CD4-positive, alpha-beta T cell treated with Interleukin-15 for 1 hour (primary cell): ENCODE measurements at places on chromosomes 5 and 9.

GRCh38 chr5:156378159-156378558, 51.2 kb downstream of the SGCD start:
- DNase-seq = no peak

- DNase-seq = peak; percentile 19
Observed at GRCh38 chr9:114908104-114908622, 22.2 kb downstream of the TNFSF8 start.

GRCh38 chr5:119860463-119860862, 231.1 kb downstream of the FAM170A start:
- DNase-seq = no peak

GRCh38 chr5:114377946-114378345, 16.1 kb downstream of the KCNN2 start:
- DNase-seq = no peak

DNA sequence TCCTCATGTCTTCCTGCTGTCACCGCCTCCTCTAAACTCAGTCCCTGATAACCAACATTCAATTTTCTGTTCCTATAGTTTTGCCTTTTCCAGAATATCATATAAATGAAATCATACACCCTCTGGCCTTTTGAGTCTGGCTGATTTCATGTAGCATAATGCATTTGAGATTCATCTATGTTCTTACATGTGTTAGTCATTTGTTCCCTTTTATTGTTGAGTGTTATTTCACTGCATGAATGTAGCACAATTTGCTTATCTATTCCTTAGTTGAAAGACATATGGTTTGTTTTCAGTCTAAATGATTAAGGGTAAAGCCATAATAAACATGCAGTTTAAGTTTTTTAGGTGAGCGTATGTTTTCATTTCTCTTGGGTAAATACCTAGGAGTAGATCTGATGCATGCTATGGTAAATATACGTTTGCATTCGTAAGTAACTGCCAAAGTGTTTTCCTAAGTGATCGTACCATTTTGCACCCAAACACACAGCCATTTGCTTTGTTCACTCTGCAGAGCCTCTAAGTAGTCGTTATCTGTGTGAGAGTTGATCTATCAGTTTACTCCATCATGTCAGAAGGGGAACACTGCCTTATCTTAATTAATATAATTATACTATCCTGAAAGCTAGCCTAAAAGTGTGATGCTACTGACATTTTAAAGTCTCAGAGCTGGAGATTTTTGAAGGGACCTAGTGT, 460.8 kb downstream of the DMAC1 start:
- no peak for DNase-seq

GRCh38 chr9:115690786-115691496, 462.6 kb upstream of the PAPPA start:
- no peak for DNase-seq

GRCh38 chr5:179734536-179735164, 2.0 kb downstream of the MAML1 start:
- DNase-seq = no peak

GRCh38 chr5:89471541-89471940, 588.6 kb upstream of the MEF2C start:
- DNase-seq = no peak

- no peak for DNase-seq
Observed at GRCh38 chr5:39331861-39332381, 32.4 kb downstream of the C9 start.

DNA sequence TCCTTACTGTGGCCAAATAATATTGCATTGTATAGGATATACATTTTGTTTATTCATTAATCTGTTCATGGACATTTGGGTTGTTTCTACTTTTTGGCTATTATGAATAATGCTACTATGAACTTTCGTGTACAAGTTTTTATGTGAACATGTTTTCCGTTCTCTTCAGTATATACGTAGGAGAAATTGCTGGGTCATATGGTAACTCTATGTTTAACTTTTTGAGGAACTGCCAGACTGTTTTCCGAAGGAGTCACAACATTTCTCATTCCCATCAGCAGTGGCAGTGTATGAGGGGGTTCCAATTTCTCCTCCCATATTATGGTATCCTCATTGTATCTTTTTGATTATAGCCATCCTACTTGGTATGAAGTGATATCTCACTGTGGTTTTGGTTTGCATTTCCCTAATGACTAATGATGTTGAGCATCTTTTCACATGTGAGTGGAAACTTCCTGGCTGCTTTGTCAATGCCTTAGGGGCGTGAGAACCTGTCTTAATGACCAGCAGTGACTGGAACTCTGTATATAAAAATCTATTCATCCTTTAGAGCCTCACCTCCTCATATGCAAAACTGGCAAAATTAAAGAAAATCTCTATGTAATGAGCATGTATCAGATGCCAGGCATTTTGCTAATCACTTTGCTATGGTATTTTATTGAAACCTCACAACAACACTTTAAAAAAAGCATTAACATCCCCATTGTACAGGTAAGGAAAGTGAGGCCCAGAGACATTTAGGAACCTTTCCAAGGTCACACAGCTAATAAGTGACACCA, 47.8 kb upstream of the TGFBR1 start:
- no peak for DNase-seq

GRCh38 chr5:90618071-90618470, 59.5 kb downstream of the ADGRV1 start:
- DNase-seq = no peak

- no peak for DNase-seq
Observed at GRCh38 chr5:175809531-175810121, 61.8 kb upstream of the CPLX2 start.

GRCh38 chr5:33146881-33147280, 293.9 kb upstream of the TARS1 start:
- DNase-seq = no peak

DNA sequence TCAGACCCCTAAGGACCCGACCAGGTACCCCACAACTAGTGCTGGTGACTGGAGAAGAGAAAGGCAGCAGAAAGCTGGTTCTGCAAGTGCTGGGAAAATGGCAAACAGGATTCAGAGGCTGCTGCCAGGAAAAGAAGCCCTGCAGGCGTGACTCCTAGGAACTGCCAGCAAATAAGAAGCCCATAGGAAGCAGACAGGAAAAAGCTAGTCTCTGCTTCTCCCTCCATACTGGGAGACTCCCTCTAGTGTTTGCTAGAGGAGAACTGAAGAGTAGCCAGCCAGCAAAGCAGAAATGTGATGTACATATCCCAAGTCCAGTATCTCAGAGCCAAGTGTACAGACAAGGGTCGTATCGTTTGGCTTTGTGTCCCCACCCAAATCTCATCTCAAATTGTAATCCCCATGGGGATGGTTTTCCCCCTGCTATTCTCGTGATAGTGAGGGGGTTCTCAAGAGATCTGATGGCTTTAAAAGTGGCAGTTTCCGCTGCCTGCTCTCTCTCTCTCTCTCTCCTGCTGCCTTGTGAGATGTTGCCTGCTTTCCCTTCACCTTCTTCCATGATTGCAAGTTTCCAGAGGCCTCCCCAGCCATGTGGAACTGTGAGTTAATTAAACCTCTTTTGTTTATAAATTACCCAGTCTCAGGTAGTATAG, 38.1 kb upstream of the TUSC1 start:
- no peak for DNase-seq

- no peak for DNase-seq
Observed at GRCh38 chr9:105890046-105890822, 195.9 kb downstream of the TMEM38B start.

- no peak for DNase-seq
Observed at GRCh38 chr5:39107350-39107749, 33.2 kb upstream of the RICTOR start.

- no peak for DNase-seq
Observed at GRCh38 chr5:125229556-125229955, 483.1 kb upstream of the ZNF608 start.

GRCh38 chr9:111582888-111583287, 16.6 kb downstream of the PTGR1 start:
- DNase-seq = no peak

- DNase-seq = no peak
Observed at GRCh38 chr5:50365426-50366251, 75.4 kb downstream of the EMB start.

- DNase-seq = no peak
Observed at GRCh38 chr9:95189251-95190098, 128.0 kb downstream of the FANCC start.

DNA sequence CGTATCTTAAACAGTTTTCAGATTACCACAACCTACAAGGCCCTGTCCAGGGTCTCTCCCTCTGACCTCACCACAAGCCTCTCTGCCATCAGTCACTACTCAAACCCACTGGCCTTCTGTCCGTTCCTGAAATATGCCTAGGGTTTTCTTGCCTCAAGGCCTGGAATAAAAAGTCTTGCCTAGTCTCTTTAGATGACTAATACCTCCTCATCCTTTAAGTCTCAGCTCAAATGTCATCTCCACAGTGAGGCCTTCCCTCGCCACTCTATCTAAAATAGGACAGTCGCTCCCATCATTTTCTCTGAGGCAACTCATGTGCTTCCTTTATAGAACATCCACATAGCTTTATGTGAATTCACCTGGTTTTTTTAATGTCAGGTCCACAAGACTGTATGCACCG, 5.2 kb downstream of the DENND1A start:
- DNase-seq = no peak

- no peak for DNase-seq
Observed at GRCh38 chr5:178326374-178326715, 93.7 kb upstream of the PHYKPL start.

- DNase-seq = no peak
Observed at GRCh38 chr9:82148426-82148810, 159.8 kb downstream of the SPATA31D1 start.

DNA sequence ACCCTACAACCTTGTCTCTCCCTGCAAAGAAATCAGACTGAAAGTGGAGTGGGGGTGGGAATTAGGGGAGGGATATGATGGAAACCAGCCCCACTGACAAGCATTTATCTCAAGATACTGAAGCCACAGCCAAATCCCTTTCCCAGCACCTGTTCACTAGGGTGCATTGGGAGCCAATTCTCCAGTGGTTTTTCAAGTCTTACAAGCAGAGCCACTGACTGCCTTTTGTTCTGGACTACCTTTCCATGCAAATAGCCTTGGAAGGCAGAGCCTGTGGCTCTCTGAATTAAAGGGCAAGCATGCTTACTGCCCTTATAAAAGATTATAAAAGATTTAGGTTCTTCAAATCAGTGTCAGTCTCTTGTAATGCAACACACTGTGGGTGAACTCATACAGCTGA, 8.8 kb upstream of the GGTA1 start:
- DNase-seq = no peak

GRCh38 chr9:88746743-88747398, 211.9 kb downstream of the NXNL2 start:
- DNase-seq = no peak

- no peak for DNase-seq
Observed at GRCh38 chr5:96691503-96692303, 29.5 kb downstream of the CAST start.

GRCh38 chr5:57505272-57506200, 22.9 kb upstream of the ACTBL2 start:
- DNase-seq = no peak

DNA sequence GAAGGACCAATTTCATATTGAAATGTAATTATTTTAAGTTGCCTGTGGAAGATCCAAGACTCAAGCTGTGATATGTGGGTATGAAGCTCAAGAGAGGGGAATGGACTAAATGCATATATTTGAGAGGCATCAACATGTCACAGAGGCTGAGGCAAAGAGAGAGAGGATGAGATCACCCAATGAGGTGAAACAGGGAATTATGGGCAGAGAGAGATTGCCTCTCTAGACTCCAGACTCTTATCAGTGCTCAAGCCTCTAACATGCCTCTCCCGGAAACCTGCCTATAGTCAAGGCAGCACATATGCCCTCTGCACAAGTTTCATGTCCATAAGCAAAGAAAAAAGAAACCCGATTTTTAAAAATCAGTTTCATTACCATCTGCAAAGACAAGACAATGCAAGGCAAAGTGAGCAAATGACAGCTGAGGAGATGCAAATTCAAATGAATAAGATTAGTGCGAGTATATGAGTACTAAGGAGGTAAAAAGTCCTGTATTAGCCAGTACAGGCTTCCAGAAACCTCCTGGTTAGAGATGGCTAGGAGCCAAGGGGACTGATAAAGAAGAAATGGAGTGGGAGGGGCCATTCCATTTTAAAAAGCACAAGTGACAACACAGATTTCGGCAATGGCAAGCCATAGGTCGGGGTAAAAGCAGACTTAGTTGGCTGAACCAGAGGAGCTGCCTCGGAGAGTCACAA, 9.4 kb downstream of the APTX start:
- no peak for DNase-seq

DNA sequence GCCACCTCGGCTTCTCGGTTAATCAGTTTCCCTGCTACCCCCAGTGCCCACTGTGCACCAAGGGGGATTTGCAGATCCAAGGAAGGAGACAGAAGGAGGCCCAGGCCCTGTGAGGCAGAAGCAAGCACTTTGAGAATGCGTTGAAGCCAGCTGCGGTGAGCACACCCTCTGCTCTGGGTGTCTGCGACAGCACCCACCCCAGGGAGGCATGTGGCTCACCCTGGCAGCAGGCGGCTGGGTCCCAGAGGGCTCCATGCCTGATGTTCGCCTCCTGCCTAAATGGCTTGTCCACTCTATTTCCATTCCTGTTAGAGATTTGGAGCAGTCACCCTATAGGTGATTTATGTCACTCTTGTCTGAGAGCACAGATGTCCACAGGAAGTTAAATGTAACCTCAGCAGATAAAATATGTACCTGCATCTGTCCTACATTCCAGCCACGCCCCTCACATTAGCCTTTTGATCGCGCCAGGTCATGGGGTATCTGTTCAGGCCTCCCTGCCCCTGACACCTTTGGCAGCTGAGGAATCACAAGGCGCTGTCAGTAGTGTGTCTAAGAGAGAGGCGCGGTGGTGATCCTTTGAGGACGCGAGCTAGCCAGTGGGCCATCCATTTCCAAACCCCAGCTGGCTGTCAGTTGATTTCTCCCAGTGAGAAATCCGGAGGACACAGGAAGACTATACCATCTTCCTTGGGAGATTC, 28.1 kb downstream of the PTGES2 start:
- DNase-seq = no peak

DNA sequence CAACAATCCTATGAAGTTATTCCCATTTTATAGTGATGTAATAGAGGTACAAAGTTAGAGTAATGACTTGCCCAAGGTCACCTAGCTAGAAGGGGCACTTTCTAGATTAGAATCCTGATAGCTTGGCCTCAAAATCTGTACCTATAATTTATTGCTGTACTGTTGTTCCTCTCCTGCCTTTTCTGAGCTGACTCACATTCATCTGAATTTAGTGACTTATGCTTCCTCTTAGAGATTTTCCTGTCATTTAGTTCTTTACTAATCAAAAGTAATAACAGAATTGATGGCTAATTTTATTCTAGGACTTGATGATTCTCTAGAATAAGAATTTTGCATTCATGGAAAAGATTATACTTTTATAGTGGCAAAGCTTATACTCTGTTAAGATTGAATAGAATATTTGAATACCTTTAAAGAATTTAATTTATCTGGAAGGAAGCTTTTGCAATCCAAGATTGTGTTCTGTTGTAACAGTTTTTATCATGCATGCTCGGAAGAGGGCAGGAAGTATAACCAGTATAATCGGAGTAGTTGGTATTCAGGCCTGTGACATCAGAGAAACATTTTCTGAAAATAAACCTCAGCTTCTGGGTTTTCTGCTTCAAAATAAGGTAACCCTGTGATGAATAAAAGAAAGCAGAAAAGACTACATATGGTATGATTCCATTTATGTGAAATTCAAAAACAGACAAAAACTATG, 21.3 kb downstream of the CYSTM1 start:
- DNase-seq = no peak

GRCh38 chr5:2187156-2187555, 304.4 kb upstream of the IRX4 start:
- DNase-seq = no peak
